ENCODE measurements at places on chromosomes 6 and 20. TPM values are rescaled to one million over a fixed set of nuclear protein-coding genes. Genes with fewer than 3 reads are reported as not detected.

Gene HLA-F
- 327 TPM for total RNA-seq

Gene FAM209A
- total RNA-seq = not detected

Gene DUSP22
- 34.7 TPM for total RNA-seq

Gene BMP6
- total RNA-seq = 0.88 TPM

Gene OPRL1
- total RNA-seq = not detected

Gene SLC22A23
- total RNA-seq = 104 TPM

Gene PAX1
- total RNA-seq = not detected

Gene GABRR1
- total RNA-seq = not detected

Gene FBXO5
- total RNA-seq = 3.1 TPM

Gene ASIP
- not detected for total RNA-seq

- H3K36me3 ChIP-seq = no peaks in the 10 kb centered on the region
- H3K27me3 ChIP-seq = no peaks in the 10 kb centered on the region
- H3K4me3 ChIP-seq = no peak overlapping the region
- no peak for DNase-seq
- no peak overlapping the region for H3K27ac ChIP-seq
- H3K4me1 ChIP-seq = no peaks in the 10 kb centered on the region
Measured at GRCh38 chr20:1087311-1087905, 31.0 kb upstream of the PSMF1 start.

GRCh38 chr6:95574811-95575210 is 2.5 kb upstream of the MANEA start:
- no peaks in the 10 kb centered on the region for H3K36me3 ChIP-seq
- no peaks in the 10 kb centered on the region for H3K4me1 ChIP-seq
- no peak for DNase-seq
- H3K27ac ChIP-seq = no peak overlapping the region
- no peaks in the 10 kb centered on the region for H3K27me3 ChIP-seq

DNA sequence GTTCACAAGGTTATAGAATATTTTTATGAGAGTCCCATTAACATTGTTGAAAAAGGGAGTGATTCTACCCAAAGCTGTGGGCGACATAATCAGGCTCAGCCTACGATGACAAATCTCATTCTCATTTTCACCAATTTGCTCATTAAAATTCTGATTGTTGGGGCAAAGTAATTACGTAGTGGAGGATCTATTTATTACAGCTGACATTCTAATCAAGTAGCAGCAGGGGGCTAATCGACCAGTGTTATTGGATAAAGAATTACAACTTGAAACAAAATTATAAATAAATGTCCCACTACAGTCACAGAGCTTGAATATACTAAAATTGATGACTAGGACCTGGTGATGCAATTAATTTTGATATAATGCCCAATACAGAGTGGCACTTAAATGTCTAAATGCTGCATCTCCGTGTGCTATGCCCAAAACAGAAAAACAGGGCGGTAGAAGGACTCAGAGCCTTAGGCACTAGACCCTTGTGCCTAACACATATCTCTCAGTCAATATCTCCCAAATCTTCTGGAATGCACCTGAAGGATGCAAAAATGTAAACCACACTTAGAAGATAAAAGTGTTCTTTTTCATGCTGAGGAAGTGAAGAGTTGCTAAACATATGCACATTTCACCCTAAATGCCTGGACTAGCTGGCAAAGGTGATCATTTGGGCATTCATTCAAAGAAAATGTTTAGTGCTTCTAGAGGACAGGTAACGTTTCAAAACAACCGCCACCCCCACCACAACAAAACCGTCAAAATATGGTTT is 88.3 kb downstream of the CD24 start:
- no peak for DNase-seq
- H3K4me1 ChIP-seq = no peaks in the 10 kb centered on the region
- no peak overlapping the region for H3K27ac ChIP-seq
- no peak overlapping the region for H3K4me3 ChIP-seq
- H3K27me3 ChIP-seq = no peaks in the 10 kb centered on the region
- no peaks in the 10 kb centered on the region for H3K36me3 ChIP-seq

DNA sequence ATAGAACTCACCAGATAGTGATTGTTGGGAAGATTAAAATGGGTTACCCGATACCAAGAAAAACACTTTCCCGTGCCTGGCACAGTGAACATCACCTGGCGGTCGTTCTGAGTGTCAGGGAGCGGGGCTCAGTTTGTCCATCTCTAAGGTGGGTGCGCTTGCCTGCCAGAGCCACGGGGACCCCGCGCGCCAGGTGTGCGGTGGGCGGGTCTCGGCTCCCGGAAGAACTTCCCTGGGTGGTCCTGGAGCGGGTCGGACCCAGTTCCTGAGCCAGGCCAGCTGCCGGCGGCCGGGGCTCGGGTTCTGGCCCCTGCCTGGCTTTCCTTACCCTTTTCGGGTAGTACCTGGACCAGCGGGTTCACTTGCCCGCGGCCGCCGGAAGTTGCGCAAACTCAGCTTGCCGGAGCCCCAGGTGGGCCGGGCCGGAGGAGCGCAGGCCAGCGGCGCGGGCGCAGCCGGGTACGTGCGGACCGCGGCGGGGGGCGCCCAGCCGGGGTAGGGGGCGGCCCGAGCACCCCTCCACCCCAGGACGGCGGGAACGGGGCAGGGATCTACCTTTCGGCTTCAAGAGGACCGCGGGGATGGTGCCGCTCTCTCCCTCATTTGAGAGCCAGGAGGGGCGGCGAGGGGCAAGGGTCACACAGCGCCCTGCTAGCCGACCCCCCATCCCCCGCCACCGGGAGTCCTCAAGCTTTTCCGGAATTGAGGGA is 7.5 kb downstream of the FAM110A start:
- H3K27ac ChIP-seq = peak overlapping the region; percentile 47
- H3K4me1 ChIP-seq = peaks cover 11% of the 10 kb centered on the region
- H3K27me3 ChIP-seq = no peaks in the 10 kb centered on the region
- DNase-seq = peak; percentile 59
- H3K36me3 ChIP-seq = no peaks in the 10 kb centered on the region

GRCh38 chr6:91276315-91276714 is 689.4 kb upstream of the MAP3K7 start:
- no peak overlapping the region for H3K27ac ChIP-seq
- H3K36me3 ChIP-seq = no peaks in the 10 kb centered on the region
- no peaks in the 10 kb centered on the region for H3K4me1 ChIP-seq
- DNase-seq = no peak

DNA sequence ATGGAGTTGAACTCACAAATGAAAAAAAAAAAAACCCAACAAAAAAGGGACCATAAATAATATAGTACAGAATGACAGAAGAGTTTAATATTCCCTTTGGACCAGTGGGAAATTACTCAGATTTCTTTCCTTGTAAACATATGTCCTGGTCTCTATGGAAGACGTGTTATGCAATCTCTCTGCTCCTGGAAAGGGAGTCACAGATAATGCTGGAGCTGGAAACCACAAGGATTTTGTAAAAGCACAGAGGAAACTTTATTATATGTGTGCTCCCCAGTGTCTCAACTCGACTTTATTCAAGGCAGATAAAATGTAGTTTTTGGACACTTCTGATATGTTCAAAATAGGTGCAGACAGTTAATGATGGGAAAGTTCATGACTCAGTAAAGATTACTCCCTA is 88.1 kb upstream of the ZFP64 start:
- no peak overlapping the region for H3K27ac ChIP-seq
- no peaks in the 10 kb centered on the region for H3K36me3 ChIP-seq
- DNase-seq = no peak
- no peaks in the 10 kb centered on the region for H3K27me3 ChIP-seq

DNA sequence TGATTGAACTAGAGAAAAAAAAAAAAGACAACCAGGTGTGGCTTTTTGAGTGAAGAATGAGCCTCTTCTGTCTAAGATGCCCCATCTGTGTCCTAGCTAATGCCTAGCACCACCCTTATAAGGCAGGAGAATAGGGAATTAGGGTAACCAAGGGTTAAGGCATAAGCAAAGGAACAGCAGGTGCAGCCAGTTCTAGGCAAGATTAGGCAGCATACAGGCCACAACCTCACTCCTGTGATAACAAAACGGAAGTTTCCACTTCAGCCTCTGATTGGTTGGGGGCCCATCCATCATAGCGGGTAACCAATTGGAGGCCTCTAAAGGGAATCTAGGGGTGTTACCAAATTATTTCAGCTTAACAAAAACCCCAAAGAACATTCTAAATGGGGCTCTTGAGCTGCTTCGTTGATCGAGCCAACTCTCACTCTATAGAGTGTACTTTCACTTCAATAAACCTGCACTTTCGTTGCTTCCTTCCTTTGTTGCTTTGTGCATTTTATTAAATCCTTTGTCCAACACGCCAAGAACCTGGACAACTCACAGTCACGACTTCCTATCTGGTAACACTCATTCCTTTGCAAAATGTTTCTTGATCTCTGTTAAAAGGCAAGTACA is 61.9 kb upstream of the TAGAP start:
- H3K27ac ChIP-seq = peak overlapping the region; percentile 77
- peak; percentile 95 for DNase-seq
- no peaks in the 10 kb centered on the region for H3K36me3 ChIP-seq
- no peaks in the 10 kb centered on the region for H3K27me3 ChIP-seq
- peak overlapping the region; percentile 27 for H3K4me3 ChIP-seq

GRCh38 chr20:37764333-37764935 is 70.6 kb downstream of the CTNNBL1 start:
- H3K27me3 ChIP-seq = no peaks in the 10 kb centered on the region
- H3K4me1 ChIP-seq = no peaks in the 10 kb centered on the region
- no peak for DNase-seq
- no peak overlapping the region for H3K4me3 ChIP-seq
- H3K27ac ChIP-seq = no peak overlapping the region
- no peaks in the 10 kb centered on the region for H3K36me3 ChIP-seq

DNA sequence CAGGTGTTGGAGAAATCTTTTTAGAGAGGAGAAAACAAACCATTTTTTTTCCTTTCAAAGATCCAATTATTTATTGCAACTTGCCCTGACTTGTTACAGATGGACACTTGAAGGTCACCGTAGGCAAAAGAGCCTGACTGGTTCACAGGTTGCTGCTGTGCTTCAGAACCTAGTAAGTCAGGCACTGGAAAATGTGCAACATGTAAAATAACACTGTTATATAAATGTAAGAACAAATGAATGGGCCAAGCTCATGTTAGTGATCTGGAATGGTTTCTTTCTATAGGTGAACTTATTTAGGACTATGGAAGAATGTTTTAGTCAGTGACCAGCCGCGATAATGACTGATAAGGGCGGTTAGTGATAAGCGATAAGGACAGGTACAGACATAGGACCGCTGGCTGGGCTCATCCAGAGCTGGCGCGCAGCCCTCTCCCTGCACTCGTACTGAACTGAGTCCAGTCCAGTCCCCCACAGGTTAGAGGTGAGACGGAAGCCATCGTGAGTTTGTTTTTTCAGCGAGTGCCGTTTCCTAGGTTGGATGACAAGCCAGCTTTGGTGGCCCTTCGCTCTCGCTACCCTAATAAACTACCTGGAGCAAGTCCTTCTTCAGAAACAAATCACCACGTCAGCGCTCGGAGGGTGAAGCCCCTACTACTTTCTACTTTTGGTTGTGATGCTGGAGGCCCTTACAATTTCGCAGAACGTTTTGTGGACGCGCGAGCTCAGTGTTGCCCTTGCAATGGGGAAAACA is 94.4 kb upstream of the PRDM1 start:
- peak overlapping the region; percentile 65 for H3K4me3 ChIP-seq
- H3K4me1 ChIP-seq = peaks cover 2% of the 10 kb centered on the region
- no peaks in the 10 kb centered on the region for H3K36me3 ChIP-seq
- DNase-seq = peak; percentile 51

- H3K27me3 ChIP-seq = no peaks in the 10 kb centered on the region
- H3K36me3 ChIP-seq = no peaks in the 10 kb centered on the region
- DNase-seq = no peak
- H3K4me3 ChIP-seq = no peak overlapping the region
- H3K27ac ChIP-seq = no peak overlapping the region
- H3K4me1 ChIP-seq = no peaks in the 10 kb centered on the region
Measured at GRCh38 chr20:3459881-3460307, 10.9 kb upstream of the ATRN start.

Data from Peyer's patch (tissue), 4 donors.